ENCODE measurements at places on chromosomes 2 and 18. TPM values are rescaled to one million over a fixed set of nuclear protein-coding genes. Genes with fewer than 3 reads are reported as not detected.

The RAB6D gene
- under 0.01 TPM for total RNA-seq

- peak; percentile 97 for DNase-seq
Observed at GRCh38 chr2:226118471-226119429, 680.9 kb downstream of the IRS1 start.

DNA sequence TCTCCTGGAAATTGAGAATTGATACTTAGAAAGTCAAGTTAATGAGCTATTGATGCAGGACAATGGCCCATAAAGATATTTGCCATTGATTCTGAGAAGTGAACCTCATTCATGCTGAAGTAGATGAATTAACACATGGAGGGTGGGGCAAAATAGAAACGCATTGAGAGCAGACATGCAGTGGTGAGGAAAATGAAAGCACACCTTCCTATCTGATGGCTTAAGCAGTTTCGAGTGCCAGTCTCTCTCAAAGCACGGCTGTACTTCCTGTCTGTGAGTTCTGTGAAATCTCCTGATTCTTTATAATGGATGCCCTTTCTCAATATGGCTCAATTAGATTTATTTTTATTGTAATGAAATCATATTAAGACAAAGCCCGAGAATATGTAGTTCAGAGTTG is 247.0 kb downstream of the TMX3 start:
- no peak for DNase-seq

GRCh38 chr18:47931718-47932103 is 1.3 kb upstream of the SMAD2 start:
- no peak for DNase-seq

DNA sequence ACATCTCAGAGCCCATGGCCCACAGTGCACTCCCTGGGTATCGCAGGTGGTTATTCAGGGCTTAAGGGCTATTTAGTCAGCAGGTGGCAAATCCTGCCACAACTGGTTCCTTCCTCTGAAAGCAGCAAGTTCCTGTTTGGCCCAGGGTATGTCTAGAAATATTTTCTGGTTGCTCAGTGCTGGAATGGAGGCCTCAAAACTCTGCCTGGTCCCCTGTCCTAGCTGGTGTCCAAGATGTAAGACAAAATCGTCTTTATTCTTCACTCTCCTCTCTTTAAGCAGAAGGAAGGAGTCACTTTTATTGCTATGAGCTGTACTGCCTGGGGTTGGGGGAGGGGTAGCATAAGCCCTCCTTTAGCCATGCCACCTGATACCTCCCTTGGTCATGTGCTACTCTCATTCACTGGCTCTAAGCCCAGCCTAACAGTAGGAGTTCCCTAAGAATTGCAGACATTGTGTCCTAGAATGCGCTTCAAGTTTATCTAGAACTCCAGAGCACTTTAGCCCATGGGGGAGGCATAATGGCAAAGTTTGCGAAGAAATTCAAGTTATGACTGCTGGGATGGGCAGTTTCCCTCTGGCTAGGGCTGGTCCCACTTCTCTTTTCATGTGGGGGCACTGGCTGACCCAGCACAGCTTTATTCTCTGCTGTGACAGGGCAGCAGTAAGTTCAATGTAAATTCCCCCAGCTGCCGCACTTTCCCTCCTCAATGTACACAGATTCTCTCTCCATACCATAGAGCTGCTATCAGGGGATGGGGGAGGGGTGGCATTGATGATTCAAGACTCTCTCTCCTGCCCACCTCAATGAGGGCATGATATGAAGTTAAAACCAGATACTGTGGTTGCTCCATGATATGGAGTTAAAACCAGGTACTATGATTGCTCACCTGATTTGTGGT is 27.1 kb upstream of the CWC22 start:
- DNase-seq, result peak; percentile 39

- DNase-seq, result no peak
Observed at GRCh38 chr2:120701499-120701898, 34.2 kb upstream of the GLI2 start.

Data from fibroblast of the aortic adventitia (primary cell).